ENCODE measurements at places on chromosomes 2 and 18.

GRCh38 chr2:43131051-43131889 lies 95.1 kb downstream of the ZFP36L2 start:
- no peak for DNase-seq

GRCh38 chr18:45104049-45104395 lies 423.3 kb downstream of the SETBP1 start:
- DNase-seq: no peak

- DNase-seq: no peak
Observed at GRCh38 chr2:228056293-228057097, 125.0 kb downstream of the SPHKAP start.

DNA sequence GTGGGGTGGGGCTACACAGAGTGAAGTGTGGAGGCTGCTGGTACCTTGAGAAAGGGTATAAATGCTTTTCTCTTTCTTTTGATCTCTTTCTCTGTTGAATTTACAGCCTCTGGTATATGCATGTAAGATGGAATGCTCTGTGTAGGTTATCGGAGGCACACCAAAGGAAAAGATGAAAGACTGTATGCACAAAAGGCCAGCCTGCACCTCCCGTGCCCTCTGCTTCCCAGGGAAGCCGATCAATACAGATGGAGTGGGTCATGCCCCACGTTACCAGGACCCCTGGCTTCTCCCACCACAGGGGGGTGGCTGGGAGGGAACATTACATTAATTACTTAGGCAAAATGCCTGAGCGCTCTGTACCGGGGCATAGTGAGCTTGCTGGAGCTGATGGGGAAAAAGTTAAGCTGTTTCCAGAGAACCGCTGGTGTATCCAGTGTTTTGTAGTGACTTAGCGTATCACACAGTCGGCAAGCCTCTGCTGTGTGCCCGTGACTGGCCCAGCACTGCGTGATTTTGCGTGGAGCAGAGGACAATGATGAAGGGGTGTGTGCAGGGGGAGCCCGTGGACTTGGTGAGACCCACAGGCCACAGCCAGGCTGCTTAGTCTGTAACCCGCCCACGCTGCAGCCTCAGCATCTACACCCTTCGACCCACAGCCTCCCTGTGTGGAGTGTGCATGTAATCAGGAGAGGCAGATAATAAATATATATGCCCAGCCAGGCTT lies 8.0 kb downstream of the ALLC start:
- no peak for DNase-seq

DNA sequence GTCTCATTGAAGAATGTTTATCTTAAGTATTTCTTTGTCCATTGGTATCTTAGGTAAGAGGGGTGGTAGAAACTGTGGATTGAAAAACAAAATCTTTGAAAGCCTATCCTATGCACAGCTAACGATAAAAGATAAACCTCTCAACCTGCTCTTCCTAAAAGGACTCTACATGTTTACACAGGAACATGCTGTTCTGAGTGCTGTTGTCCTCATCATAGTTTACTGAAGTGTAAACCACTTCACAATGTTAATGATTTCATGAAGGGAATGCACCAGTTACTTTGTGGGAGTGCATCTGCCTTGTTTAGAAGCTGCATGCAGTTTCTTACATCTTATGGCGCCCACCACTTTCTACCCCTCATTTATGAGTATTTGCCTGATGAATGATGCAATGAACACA lies 1.2 kb downstream of the ACMSD start:
- DNase-seq: no peak

GRCh38 chr18:44736664-44737380 lies 56.1 kb downstream of the SETBP1 start:
- no peak for DNase-seq

- DNase-seq: no peak
Observed at GRCh38 chr2:45276914-45277313, 267.7 kb upstream of the SIX2 start.

- no peak for DNase-seq
Observed at GRCh38 chr2:100286318-100286717, 36.0 kb downstream of the LONRF2 start.

DNA sequence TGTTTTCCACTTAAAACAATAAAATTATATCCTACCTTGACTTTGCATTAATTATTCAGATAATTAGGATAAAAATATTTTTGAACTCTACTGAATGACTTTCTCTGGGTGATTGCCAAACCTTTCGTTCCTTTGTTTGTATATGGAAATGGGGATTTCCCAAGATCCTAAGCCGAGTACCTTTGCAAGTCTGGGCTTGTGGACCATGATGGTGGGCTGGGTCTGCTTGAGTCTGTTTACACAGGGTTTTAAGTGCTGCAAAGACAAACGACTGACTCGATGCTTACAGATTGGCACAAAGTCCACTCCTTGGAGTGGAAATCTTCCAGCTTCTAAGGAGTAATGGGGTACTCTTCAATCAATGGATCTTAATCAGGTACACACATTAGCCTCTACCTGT lies 659.5 kb downstream of the TSN start:
- DNase-seq: no peak

DNA sequence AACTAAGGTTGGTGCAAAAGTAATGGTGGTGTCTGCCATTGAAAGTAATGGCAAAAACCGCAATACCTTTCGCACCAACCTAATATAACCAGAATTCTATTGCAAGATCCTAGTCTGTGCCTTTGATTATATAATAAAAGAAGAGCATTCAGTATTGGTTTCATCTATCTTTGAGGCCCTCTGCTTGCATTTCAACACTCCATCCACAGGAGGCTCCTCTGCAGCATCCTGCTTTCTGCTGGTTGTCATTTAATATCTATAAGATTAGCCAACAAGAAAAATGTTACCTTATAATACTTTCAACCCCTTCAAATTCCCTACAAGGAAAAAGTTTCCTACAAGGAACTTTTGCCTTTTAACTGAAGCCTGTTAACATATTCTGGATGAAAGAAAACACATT lies 139.2 kb downstream of the CDCA7 start:
- DNase-seq: no peak

DNA sequence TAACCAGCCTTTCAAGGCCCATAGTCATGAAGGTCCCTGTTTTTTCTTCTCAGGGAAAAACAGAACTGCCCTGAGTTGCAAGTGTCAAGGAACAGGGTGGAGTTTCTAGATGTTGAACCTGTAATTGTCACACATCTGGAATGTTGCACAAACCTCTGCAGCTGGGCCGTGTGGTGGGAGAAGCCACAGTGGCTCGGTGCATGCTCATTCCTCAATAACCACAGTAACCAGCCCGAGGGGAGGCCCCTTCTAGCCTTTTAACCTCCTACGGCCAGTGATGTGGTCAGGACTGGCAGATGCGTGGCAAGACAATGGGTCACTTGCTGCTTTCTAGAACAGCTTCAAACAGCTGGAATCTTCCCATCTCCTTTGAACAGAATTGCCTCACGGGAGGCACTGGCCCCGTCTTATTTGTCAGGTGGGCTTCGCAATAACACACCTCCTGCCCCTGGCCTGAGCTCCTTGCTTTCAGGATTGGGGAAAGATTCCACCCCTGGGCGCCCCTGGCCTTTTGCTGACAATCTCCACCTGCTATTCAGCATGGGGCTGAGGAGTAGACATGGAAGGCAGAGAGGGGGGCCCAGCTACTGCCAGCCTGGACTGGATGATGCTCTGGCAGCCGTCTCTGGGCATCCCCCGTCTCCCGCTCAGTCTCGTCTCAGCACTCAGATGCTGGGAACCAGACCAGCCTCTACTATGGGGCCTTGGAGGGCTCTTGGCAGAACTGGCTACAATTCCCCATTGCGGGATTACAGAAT lies 102.9 kb downstream of the KLHL29 start:
- no peak for DNase-seq

DNA sequence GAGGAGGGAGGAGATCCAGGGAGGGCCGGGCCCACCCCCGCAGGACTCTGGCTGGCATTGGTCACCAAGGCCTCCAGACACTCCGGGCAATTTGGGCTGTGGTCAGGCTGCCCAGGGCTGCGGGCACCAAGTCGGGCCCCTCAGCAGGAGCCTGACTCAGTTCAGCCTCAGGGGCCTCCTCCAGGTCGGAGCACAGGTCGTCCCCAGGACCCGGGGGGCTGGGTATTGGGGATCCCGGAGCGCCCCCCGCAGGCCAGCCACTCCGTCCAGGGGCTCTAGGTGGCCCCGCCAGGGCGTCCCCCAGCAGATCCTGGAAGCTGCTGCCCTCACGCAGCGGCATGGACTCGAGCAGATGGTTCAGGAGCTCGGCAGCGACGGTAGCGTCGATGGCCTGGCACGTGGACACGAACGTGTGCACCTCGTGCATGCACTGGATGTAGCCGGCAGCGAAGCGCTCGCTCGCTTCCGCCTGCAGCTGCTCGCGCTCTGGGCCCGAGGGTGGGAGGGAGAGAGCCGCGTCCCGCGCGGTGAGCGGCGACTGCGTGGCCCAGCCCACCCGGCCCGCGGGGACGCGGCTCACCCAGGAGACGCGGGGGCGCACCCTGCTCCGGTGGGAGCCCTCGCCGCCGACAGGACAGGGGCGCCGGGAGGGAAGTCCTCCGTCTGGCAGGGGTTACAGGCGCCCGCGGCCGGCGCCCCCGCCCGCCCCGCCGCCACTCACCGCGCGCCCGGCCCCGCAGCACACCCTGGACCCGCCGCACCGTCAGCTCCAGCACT lies 884 bp downstream of the HES6 start:
- no peak for DNase-seq
